CD4-positive, alpha-beta T cell (primary cell): ENCODE measurements at places on chromosomes 2 and 18. TPM values are rescaled to one million over a fixed set of nuclear protein-coding genes. Genes with fewer than 3 reads are reported as not detected.

The PLA2R1 gene
- total RNA-seq, result not detected

The SIX2 gene
- not detected for total RNA-seq

The ALKAL2 gene
- total RNA-seq, result not detected

The NOL4 gene
- not detected for total RNA-seq

The MBP gene
- total RNA-seq, result 75.4 TPM

The SRD5A2 gene
- total RNA-seq, result not detected

The PLGLB2 gene
- 1.6 TPM for total RNA-seq

The CDH20 gene
- 0.39 TPM for total RNA-seq

The LBH gene
- 135 TPM for total RNA-seq
